ENCODE measurements at places on chromosomes 3 and 15.

DNA sequence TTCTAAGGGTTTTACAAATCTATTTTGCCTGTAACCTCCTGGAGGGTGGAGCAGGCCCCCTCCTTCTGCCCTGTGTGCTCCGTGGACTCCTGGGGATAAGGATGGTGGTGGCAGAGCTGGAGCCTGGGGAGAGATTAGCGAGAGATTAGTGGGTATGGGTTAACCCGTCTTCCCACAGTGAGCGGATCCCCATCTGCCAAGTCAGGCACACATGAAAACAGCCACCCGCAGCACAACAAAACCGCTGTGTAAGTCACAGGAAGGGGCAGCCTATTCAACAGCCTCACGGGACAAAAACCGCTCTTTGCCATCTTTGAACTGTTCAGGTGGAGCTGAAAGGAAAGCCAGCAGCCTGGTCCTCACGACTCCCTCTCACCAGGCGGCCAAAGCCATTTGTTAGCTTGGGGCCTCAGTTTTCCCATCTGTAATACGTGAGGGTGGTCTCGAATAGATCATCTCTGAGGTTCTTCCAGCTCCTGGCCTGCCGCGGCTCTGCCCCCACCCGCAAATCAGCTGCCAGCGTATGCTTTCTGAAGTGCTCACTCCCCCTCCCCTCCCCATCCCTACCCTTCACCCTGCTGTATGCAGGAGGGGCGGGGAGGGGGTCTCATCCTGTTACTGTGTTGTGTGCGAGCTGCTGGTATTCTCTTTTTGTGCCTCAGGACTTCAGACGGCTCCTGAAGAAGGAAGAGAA lies 43.6 kb downstream of the PDIA5 start:
- DNase-seq = no peak

- no peak for DNase-seq
Observed at GRCh38 chr3:164641071-164641470, 437.2 kb downstream of the SI start.

DNA sequence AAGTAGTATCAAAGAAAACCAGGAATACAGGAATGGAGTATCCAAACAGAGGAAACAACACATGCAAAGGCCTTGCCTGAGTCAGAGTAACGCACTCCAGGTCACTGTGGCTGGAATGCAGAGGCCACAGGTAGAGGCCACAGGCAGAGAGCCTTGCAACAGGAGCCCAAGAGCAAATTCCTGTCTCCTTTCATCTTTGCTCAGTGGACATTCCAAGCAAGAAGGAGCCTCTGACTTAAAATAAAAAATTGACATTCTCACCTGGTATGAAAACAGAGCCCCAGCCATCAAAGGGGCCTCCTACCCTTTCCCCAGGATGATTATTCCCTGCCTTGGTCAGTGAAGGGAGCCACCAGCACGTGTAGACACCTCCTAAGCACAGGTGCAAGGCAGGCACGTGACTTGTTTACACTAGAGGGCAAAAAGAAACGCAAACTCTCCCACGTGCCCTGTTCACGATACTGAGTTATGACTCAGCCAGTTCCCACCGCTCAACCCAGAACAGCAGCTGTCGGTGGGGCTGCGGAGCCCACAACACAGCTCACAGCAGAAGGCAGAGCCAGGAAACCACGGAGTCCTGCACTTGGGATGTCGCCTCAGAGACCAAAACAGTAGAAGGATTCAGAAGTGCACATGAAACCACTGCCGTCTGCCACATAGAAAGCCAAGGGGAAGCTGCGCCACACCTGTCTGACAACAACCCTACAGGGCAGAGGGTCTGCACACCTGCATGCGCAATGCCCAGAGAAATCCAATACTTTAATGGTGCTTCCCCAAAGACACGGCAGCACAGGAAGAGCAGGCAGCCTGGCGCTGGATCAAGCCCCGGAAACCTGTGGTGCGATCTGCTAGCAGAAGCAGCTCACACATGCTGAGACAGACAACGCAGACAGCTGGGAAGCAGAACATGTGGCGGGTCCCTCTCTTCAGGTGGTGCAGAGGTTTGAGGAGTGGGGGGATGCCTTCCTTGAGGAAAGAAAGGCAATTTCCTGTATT lies 52.1 kb downstream of the ITGB5 start:
- peak; percentile 70 for DNase-seq

GRCh38 chr15:72535911-72536310 lies 61.8 kb downstream of the ARIH1 start:
- no peak for DNase-seq

DNA sequence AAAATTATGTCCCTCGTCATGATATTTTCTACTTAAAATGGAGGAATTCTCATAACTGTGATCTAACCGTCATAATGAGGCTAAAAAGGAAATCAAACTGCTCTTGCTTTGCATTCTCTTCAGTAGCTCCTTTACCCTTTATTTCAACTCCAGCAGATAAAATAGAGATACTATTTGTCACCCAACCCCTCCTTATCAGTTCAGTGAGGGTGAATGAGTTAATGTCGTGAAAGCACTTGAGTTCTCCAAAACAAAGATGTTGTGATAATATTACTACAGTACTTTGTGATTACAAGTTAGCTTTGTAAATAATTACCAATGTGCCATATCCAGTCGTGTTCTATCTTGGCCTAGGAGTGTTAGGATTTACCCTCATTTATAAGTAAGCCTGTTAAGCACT lies 63.4 kb upstream of the ANKRD28 start:
- no peak for DNase-seq

GRCh38 chr15:71545223-71545760 lies 265.1 kb upstream of the NR2E3 start:
- DNase-seq = no peak

DNA sequence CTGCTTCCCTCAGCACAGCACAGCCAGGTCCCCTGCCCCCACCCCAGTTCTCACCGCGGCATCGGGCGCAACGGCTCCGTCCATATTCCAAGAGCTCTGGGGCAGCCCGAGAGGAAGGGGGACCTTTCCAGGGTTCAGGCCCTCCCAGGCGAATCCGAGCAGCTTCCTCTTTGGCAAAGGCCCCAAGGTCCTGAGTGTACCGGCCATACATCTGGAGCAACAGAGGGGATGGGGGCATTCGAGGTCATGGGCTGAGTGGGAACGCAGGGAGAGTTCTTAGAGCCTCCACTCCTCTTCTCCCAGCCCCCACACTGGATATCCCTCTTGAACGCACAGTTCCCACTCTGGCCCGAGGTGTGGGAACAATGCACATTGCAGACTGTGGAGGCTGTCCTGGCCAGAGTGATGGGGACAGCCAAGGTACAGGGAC lies 2.5 kb downstream of the CLCN2 start:
- DNase-seq = no peak

DNA sequence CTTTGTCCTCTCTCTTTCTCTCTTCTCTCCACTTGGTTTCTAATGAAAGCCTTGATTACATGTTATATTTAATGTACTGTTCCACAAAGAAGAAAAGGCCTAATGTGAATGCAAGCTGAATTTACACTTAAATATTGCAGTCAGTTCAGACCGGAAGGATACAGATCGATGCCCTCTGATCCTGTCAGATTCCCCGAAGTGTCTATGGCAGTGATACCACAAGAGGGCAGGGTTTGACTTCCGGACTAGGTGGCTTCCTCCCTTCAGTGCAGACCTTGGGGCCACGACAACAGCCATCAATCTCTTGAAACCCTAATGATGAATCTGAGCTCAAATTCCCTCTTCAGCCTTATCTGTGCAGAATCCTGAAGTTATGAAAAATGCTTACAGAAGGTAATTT lies 29.5 kb downstream of the AGTR1 start:
- DNase-seq = no peak

- no peak for DNase-seq
Observed at GRCh38 chr3:182810574-182811268, 17.4 kb downstream of the ATP11B start.

DNA sequence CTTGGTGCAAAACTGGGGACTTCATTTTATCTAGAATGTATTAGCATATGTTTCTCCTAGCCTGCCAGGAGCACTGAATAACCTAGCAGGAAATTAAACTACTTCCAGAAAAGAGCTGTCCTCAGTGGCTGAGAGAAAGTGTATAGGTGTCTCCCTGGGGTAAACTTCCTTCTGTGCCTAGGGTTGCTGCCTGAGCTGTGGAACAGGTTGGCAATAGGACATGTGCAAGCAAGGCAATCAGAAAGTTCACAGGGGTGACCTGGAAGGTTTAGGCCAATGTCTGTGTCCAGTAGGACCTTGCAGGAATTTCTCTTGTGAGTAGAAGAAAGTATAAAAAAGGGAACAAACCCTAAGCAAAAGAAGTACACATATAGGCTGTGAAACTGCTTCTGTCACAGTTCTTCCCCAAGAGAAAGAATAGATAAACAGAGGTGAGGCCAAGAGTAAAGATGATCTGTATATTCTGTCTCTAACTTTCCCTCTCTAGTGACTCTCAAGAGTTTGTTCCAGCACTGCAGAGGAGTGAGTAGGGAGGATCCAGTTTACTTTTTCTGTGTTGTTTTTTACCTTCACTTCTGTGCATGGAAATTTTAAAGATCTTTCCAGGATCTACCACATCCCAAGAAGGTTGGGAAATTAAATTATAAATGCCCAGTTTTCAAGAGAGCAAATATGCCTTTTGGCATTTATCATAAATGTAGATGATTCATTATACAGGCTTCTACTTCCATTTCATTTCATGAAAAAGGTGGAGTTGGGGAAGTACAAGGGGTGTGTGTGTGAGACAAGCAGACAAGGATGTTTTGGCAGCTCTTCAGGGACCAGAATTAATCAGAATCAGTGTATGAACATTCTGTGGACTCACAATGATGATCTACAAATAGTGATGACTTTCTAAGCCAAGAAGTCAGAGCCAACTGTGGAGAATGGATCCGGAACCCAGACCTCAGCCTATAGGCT lies 155.2 kb downstream of the RBPMS2 start:
- no peak for DNase-seq

- peak; percentile 69 for DNase-seq
Observed at GRCh38 chr3:138114988-138115971, at the start of gene DZIP1L. TSS of gene DZIP1L (minus strand) at chr3:138115608. CDS start at chr3:138103971, 11,637 bp downstream.

DNA sequence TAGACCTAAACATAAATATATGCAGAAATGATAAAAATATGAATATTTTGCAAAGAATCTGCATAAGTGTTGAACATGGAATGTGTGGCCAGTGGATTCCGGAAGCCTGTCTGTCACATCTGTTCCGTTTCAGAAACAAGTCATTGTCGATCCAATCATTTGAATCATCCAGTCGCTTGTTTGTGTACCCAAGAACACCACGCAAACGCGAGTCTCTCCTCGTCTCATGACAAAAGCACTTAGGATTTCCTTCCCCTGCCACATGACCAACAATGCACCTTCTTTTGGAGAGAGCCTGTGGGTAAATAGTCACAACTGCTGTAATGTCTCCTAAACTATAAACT lies 80.2 kb downstream of the FMN1 start:
- DNase-seq = no peak

DNA sequence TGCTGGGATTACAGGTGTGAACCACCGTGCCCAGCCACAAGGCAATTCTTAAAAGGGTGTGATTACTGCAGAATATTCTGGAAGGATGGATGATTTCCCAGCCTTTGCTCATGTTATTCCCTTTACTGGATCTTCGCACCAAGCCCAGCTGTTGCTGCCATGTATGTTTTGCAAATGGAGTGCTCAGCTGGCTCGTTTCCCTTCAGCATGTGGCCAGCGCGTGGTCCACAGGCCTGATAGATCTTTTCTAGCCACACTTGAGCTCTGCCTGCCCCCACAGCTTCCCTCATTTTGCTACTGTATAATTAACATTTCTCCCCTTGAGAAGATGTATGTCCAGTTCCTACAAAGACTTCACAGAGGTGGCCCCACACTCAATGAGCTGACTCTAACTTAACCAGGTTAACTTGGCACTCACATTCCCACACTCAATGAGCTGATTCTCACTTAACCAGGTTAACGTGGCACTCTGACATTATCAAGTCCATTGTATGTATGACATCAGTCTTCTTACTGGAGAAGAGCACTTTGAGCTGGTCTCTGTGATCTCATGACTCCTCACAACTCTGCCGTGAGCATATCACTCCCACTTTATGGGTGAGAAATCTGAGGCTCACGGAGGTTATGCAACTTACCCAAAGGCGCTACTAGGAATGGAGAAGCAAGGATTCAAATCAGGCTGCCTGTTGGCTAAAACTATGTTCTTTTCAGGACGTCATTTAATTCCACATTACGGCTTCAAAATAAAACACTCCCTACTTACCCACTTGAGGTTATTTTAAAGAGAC lies 49.2 kb downstream of the TM4SF4 start:
- DNase-seq = no peak

GRCh38 chr15:40452296-40453090 lies 11.7 kb downstream of the BAHD1 start:
- no peak for DNase-seq

DNA sequence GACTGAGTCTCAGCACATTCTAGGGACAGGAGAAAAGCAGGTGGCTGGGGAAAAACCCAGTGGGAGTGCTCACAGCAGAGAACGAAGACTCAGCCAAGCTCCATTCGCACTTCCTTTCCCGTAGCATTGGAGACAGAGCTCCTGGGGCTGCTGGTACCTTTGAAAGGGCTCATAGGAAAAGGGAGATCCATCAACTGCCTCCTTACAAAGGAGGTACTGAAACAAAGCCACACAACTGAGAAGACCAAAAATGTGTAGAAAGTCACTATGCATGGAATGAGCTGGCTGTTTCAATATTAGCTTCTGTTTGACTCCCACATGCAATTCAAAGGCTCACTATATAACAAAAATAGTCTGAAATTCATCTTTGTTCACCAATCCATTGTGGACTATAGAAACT lies 16.9 kb downstream of the STIMATE start:
- peak; percentile 42 for DNase-seq

DNA sequence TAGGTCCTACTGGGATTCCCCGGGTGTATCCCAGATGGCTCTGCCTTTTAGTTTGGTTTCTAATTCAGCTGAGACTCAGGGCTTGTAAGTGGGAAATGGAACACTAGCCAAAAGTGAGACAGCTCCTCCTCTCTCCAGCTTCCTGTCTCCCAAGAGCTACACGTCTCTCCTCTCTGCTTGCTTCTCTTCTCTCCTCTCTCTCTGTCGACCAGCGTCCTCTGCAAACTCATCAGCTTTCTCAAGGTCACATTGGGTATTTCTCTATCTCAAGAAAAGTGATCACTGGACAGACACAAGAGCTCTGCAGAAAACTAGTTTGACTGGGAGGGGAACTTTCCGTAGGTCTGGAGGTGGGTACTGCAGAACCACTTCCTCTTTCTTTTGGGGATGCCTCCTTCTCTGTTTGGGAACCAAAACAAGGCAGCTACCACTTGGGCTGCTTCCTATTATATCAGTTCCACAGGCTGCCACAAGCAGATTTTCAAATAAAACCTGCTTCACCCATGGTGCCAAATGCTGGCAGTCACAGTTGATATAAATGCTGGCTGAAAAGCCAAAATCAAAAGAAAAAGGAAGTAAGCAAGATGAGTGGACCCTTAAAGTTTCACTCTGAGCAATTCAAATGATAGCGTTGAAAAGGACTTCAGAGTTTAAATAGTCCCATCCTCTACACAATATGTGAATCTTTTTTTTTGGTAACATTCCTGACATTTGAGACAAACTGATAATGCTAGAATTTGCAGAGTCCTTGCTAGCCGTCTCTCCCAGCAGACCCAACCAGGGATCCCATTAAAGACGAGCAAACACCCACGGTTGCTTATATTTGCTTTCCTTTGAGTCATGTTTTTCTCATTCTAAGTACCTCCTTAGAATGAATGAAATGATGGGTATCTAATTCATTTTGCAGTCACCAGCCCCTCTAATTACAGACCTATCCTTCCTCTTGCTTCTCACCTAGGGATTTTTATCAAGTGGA lies 7.2 kb upstream of the DYNC1LI1 start:
- DNase-seq = no peak

Data from activated CD8-positive, alpha-beta memory T cell treated with anti-CD3 and anti-CD28 coated beads for 24 hours (primary cell).